Uterus (tissue), 4 donors: ENCODE measurements at places on chromosomes 11 and 22.

- no peak for DNase-seq
Observed at GRCh38 chr11:78657441-78657840, 82.8 kb upstream of the NARS2 start.

GRCh38 chr11:3735827-3736226 is 61.5 kb downstream of the NUP98 start:
- DNase-seq = no peak

DNA sequence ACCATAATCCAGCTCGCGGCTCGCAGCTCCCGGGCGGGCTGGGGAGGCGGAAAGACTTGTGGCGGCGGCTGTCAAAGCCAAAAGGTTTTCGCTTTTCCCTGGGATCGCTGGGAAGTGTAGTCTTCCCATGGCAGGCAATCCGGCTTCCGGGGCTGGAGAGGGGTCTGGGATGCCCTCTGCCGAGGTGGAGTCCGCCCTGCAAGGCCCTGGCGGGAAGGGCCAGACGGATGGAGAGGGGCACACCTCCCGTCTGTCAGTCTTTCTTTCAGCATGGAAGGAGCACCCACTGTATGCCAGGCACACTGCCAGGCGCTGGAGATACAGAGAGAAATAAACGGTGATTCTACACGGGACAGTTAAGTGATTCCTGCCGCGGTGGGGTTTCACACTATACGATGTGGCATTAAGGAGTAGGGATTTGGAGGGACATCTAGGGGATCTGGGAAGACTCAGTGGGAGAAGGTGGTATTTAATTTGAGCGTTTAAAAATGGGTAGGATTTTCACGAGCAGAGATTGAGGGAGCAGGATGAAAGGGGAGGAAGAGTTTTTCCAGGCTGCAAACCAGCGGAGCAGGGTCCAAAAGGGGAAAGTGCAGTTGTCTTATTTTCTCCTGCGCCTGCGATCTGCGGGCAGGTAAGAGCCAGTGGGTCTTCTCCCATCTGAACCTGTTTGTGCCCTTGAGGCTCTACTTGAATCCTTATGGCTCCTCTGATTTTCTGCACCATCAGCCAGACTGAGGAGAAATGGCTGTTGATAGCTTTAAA is at the start of gene BACE1:
Gene BACE1 (minus strand): TSS at position 60 of the 765 bp plus-strand sequence. CDS start 461 bp downstream, outside the sequence.
- DNase-seq = peak; percentile 85

GRCh38 chr22:35518811-35519210 is 21.8 kb upstream of the RASD2 start:
- no peak for DNase-seq

- DNase-seq = no peak
Observed at GRCh38 chr11:1391165-1392075, 1.7 kb downstream of the BRSK2 start.

DNA sequence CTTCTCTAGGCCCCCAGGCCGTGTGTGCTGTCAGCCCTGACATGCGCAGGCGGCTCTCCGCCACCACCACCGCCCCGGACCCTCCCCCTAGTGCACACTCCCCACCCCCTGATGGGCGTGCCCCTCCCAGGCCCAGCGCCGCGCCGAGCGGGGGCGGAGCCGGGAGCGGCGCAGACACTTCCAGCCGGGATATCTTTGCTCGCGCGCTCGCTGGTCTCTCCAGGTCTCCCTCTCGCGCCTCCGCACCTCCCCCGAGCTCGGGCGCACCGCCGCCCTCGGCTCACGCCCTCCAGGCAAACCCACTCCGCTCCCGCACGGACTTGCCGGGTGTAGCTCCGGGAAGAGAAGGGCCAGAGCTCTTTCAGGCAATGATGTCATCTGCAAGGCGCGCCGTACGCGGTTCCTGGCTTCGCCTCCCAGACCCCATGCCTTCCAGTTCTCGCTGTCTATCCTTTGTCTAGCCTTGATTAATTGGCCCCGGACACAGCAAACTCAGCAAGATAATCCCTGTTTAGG is at the start of gene SCN3B:
Gene SCN3B (minus strand): TSS at position 59 of the 516 bp plus-strand sequence. CDS start 823 bp downstream, outside the sequence.
- peak; percentile 63 for DNase-seq

GRCh38 chr11:126337126-126337473 is 18.4 kb upstream of the ST3GAL4 start:
- no peak for DNase-seq
